ENCODE measurements at places on chromosomes 1 and 21.

DNA sequence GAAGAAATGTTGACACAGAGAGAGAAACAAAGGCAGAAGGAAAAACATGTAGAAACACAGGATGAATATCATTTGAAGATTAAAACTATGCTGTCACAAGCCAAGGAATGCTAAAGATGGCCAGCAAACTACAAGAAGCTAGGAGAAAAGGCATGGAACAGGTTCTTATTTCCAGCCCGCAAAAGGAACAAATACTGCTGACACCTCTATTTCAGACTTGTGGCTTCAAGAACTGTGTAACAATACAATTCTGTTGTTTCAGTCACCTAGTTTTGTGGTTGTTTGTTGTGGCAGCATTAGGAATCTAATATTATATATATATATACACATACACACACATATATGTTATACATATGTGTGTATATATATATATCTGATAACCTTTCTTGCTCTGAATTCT is 1543.9 kb downstream of the KCNT2 start:
- DNase-seq = no peak

DNA sequence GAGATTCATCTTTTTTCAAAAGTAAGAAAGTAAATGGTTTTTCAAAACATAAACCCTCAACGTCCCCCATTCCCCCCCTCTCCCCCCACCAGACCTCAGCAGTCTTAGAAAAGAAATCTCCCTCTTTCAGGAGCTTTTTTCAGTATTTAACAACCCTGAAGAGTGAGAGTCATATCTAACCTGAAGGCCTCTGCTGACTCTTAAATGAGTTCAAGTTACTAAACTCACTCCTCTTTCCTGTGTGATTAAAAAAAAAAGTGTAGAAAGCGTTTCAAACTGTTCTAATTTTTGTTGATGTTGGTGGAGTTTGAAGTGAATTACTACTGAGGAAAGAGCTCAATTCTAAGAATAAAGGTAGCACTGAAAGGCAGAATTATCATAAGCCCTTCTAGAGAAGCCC is 93.7 kb downstream of the VAV3 start:
- DNase-seq = no peak

- DNase-seq = peak; percentile 71
Measured at GRCh38 chr1:21586846-21587601, 77.8 kb downstream of the ALPL start.

DNA sequence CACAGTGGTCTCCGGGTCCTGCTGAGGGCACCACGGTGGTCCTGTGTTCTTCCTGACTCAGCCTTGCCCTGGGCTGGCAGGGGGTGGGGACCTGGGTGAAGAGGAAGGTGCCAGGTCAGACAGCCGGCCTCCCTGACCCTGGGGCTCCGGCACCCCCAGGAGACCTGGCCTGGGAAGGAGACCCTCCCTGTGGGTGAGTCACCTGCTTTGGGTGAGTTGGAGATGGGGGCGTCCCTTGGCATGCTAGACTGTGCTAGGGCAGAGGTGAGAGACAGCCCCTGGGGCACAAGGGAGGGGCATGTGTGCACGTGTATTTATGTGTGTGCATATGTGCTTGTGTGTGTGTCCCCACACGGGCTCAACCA is 23.4 kb downstream of the SPSB1 start:
- no peak for DNase-seq

DNA sequence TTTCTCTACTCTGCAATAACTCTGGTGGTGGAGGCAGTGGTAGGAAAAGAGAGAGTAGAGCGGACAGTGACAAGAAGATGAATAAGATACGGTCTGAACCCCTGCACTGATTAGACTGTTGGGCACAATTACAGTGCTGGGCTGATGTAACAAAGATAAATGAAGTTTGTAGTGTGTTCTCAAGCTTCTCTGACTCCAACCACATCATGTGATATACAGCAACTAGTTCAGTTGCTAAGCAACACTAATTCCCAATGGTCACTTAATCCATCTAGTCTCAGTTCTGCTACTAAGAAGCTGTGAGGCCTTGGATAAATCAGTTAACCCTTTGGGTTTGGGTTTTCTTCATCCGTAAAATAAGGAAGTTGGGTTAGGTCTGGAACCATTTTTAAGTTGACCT is 17.3 kb downstream of the DDR2 start:
- no peak for DNase-seq

- no peak for DNase-seq
Measured at GRCh38 chr1:172823534-172823933, 164.6 kb downstream of the FASLG start.

DNA sequence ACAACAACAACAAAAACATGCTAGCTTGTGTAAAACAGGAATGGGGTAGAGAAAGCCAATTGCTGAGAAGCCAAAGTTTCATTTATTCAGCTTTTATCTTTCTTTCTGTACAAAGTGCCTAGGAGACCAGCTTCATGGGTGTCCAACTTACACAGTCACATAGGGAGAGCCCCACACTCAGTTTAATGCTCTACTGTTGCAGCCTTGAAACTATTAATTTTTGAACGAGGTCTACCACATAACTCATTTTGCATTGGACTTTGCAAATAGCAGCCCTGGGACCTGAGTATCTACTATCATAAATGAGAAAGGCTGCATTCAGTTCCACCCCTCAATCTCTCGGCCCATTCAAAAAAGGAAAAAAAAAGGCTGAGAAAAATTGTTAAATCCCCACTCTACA is 98.8 kb downstream of the ZNF644 start:
- DNase-seq = no peak

DNA sequence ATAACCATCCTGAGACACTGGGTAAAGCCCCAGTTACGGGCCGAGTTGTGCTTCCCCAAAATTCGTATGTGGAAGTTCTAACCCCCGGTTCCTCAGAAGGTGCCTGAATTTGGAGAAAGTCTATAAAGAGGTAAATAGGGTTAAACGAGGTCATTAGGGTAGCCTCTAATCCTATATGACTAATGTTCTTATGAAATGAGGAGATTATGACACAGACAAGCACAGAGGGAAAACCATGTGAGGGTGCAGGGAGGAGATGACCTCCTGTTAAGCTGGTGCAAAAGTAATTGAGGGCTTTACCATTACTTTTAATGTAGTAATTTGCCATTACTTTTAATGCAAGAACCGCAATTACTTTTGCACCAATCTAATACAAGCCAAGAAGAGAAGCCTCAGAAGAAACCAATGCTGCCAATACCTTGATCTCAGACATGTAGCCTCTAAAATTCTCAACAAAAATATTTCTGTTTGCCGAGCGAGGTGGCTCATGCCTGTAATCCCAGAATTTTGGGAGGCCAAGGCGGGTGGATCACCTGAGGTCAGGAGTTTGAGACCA is 260.8 kb downstream of the GPATCH2 start:
- no peak for DNase-seq

- DNase-seq = no peak
Measured at GRCh38 chr1:153087652-153088051, 6.7 kb downstream of the SPRR2E start.

- no peak for DNase-seq
Measured at GRCh38 chr1:215226757-215227156, 144.2 kb downstream of the KCNK2 start.

GRCh38 chr1:206502812-206503211 is 4.5 kb upstream of the RASSF5 start:
- DNase-seq = no peak

DNA sequence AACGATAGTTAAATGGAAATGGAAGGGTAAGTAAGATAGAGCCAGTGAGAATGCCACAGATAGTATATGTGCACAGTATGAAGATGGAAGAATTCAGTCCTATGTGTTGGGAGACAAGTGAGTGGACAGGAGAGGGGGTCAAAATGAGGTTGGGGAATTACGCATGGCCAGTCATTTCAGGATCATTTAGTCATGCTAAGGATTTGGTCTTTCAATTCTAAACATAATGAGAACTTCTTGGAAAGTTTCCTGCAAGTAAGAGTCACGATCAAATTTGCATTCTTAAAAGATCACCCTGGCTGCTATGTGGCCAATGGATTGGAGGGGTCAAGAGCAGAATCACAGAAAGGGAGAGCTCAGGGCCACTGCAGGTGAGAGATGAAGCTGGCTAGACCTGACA is 64.0 kb upstream of the KCNK2 start:
- no peak for DNase-seq

DNA sequence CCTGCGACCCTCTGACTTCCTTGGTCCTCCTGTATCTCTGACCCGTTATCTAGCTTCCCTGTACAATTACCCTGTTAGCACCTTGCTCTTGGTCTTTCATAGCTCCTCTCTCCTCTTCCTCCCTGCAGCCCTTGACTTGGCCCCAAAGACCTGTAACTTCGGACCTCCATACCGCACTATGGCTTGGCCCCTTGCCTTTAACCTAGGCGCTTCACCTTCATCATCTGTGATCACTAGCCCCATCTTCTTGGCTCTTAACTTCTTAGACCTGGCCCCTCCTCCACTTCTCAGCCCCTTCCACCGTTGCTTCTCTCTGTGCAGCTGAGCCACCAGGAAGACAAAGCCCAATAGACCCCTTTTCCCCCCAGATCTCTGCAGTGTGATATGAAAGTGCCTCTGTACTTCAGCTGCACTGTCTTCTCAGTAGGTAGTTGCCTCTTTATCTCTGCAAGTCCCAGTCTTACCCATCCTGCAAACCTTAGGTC is 740 bp downstream of the ZNF691 start:
- no peak for DNase-seq

GRCh38 chr1:156359973-156360372 is 9.0 kb upstream of the RHBG start:
- DNase-seq = no peak

- DNase-seq = no peak
Measured at GRCh38 chr1:33359931-33360330, 39.0 kb upstream of the A3GALT2 start.

DNA sequence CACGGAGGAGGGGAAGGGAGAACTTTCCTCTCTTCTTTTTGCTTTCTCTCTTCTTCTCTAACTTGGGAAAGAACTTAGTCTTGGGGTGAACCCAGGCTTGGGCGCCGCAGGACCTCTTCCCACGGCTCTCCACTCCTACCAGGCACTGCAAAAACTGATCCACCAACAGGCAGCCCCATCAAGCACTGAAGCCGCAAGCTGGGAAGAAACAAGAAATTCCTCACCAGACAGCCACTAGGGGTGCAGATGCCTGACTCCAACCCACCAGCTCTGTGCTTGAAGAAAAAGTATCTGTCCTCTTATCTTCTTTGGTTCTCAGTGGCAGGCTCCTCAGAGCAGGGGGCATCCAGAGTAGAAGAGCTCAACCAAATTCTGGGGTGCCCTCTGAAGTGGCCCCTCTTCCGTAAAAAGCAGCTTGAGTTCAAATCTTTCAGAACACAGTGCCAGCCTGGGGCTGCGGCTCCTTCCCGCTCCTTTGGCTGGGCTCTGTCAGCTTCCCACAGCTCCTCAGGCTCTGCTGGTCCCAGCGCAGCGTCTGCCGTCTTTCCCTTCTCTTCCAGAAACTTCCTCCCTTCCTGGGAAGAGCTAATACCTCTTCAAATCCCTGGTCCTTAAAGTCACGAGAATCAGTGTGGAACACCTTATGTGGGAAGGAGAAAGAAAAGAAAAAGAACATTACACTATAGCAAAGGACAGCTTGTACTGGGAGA is 2.4 kb downstream of the SLC41A1 start:
- no peak for DNase-seq

DNA sequence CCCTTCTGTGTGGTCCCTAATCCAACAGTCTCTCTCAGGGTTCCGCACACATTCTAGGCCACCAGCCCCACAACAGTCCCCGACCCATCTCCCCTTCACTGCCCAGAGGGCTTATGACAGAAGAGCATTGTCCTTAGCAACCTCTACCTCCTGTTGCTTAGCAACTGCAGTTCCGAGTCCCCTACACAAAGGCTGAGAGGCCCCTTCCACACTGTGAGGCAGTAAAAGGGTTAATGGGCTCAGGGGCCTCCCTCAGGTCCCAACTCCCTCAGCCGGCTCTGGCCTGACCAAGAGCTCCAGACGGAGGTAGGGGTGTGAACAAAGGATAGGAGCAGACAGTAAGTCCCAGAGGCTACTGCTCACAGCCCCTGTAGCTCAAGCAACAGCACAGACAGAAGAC is 4.3 kb downstream of the IGSF9 start:
- DNase-seq = no peak

- DNase-seq = no peak
Measured at GRCh38 chr1:166167572-166167925, 748 bp upstream of the FAM78B start.

DNA sequence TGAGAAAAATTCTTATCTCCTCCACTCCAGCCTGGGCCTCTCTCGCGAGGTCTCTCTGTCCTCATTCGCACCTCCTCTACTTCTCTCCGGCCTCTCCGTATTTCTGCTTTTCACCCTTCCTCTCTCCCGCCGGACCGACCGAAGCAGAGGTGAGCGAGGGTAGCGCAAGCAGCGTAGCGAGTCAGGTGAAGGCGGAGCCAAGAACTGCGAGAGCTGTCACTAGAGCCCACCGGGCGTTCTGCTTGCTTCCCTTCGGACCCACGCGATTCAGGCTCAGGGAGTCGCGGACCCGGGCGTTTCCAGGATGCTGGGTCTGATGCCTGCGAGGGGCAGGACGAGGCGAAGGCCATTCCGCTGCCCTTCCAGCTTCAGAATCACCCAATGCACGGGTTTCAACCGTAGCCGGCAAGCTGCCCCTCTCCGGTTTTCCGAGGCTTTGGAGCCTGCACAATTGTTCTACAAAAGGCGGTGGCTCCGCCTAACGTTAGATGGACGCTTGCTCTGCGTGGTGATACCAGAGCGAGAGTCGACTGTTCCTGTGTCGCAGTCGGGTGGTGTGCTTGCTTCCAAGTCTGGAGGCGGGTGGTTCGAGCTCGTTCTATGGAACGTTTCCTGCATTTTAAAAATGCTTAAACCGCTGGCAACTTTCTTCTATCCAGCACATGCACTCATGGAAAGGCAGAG is 310.2 kb downstream of the FAM72C start:
- no peak for DNase-seq

- no peak for DNase-seq
Measured at GRCh38 chr1:27145934-27146354, 9.0 kb downstream of the SLC9A1 start.

DNA sequence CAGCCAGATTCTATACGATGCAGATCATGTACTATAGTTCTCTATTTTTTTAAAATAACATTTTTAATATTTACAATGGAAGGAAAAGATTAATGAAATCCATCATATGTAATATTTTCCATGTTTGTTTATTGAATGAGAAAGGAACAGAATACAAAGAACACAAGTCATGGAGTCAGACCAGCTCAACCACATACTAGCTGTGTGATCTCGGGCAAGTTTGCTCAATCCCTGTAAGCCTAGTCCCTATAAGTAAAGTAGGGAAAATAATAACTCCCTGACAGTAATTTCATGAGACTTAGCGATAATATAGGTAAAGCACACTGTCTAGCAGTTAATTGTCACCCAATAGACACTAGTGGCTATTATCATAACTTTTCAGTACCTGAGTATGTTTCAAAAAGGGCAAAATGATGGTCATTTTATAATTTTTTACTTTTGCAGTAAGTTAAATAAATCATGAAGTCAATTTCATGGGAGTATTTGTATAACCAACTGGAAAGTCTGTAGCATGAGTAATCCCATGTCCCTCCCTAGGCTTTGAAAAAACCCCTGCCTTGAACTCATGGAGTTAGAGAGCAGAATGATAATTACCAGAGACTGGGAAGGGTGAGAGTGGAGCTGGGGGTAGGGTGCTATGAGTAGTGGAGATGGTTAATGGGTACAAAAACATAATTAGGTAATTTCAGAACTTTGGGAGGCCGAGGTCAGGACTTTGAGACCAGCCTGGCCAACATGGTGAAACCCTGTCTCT is 37.0 kb upstream of the EPS15 start:
- DNase-seq = no peak
